ENCODE measurements at places on chromosomes 16 and 17.

DNA sequence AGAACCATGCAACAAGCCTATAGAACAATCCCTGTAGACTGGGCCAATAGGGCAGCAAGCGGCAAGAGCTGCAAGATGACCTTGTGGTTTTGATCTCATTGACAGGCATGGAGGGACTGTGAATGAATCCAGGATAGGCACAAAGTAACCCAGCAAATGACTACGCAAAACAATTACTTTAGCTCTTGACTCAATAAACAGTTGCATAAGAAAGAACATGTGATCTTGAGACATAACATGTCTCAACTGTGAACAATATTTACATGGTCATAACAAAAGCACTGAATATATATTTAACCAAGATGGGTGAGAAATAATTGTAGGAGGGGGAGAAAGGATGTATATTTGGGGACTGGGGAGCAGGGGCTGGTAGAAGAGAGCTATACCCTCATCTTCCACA, 313.7 kb upstream of the CDH5 start:
- no peak for DNase-seq

- no peak for DNase-seq
These were observed 544.4 kb upstream of the EEF2KMT start for GRCh38 chr16:5642011-5642410.

DNA sequence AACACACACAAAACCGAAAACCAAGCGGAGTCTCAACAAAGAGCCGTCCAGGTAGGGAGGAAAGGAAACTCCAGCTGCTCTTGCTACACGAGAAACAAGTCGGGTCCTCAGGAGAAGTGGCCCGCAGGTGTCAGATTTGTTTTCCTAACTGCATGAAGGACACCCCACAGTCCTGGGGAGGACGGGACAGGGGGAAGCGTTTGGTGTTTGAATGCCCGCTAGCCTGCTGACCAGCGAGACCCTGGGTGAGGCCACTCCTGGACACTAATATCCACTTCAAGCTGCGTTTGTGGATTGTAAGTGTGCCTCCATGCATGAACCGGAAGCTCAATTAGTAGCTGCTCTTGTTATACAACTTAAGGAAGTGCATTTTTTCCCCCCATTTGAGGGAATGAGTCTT, 299.5 kb downstream of the MAF start:
- no peak for DNase-seq

DNA sequence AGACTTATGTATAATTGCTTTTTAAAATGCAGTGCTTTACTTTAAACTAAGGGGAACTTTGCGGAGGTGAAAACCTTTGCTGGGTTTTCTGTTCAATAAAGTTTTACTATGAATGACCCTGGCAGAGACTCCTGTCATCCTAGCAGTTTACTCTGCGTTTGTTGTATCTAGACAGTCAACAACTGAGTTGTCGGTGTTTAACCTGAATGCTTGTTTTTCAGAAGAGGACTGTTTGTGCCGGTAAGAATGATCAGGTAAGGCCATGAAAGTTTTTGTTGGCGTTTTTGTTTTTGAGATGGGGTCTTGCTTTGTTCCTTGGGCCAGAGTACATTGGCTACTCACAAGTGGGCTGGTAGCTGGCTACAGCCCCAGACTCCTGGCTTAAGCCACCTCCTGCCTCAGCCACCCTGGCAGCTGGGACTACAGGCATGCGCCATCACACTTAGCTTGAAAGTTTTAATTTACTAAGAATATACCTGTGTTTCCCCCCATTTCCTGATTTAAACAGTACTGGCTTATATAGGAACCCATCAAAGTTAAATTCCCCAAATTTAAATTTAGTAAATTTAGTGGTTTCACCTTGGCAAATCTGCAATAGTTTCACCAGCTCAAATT, 11.9 kb downstream of the HERPUD1 start:
- DNase-seq: no peak

- no peak for DNase-seq
These were observed 12.0 kb downstream of the ACE start for GRCh38 chr17:63488851-63489250.

- DNase-seq: no peak
These were observed 24.4 kb upstream of the DOC2B start for GRCh38 chr17:205817-206216.

DNA sequence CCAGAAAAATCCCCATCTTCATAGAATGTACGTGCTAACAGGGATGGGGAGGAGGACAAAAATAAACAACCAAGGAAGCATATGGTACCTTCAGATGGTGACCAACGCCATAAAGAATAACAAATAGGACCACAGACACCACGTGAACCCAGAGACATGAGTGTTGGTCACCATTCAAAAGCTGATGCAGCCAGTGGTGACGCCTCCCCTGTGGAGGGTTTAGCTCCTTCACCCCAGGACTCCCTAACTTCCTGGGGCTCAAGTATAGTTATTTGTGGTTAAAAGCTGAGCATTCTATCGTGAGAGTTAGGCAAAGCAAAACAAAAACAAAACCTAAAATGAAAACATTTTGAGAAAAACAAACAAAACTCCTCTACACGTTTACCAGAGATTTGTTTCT, 184.7 kb downstream of the SOX9 start:
- no peak for DNase-seq

DNA sequence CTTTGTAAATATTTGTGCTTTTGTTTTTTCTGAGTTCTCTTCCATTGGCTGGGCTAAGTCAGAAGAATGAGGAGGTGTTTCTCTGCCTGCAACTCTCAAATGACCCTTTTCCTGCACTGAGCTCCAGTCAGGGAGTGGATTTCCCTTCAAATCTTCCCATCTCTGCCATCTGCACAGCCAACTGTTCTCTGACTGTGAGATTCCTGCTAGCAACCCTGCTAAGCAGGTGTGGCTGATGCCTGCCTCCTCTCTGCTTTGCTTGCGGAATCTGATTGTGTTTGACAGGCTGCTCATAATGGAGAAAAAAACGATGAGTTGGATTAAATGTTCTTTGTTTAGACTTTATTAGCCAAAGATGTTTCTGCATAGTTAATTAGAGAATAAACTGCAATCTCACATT, 519.8 kb downstream of the TMEM114 start:
- no peak for DNase-seq

All from activated naive CD4-positive, alpha-beta T cell (primary cell).